ENCODE measurements at places on chromosomes 6 and 20. TPM values are rescaled to one million over a fixed set of nuclear protein-coding genes. Genes with fewer than 3 reads are reported as not detected.

Gene UNC5CL
- total RNA-seq, result 0.74 TPM

Gene TAP2
- 12.4 TPM for total RNA-seq

Gene POPDC3
- total RNA-seq, result 33.7 TPM

Gene LINC00237
- total RNA-seq, result not detected

Gene PPIL6
- total RNA-seq, result 0.65 TPM

Gene TREML2
- total RNA-seq, result not detected

Gene OPN5
- total RNA-seq, result not detected

GRCh38 chr20:34200023-34200422, 41.2 kb upstream of the ASIP start:
- no peak for DNase-seq

DNA sequence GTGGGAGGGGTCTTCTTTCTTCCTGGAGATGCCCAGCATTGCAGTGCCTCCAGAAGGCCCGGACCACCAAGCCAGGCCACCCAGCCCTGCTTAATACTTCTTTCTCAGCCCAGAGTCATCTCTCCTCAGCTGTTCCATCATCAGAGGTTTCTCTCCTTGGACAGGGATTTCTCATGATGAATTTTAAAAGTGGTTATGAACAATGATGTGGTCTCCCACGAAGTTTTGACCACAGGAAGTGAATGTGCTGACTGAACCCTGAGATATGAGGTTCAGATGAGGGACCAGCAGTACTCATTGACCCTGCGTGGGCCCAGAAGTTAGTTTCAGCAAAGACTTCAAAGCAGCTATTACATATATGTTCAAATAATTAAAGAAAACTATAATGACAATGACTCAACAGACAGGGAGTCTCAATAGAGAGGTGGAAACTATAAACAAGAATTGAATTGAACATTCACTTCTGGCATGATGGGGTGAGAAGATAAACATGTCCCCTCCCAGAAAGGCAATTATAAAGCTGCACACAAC, 114.5 kb upstream of the SLC22A16 start:
- peak; percentile 15 for DNase-seq

- DNase-seq, result no peak
Measured at GRCh38 chr20:63405102-63405730, 44.1 kb upstream of the CHRNA4 start.

- peak; percentile 89 for DNase-seq
Measured at GRCh38 chr6:71181565-71181964, 107.0 kb upstream of the OGFRL1 start.

DNA sequence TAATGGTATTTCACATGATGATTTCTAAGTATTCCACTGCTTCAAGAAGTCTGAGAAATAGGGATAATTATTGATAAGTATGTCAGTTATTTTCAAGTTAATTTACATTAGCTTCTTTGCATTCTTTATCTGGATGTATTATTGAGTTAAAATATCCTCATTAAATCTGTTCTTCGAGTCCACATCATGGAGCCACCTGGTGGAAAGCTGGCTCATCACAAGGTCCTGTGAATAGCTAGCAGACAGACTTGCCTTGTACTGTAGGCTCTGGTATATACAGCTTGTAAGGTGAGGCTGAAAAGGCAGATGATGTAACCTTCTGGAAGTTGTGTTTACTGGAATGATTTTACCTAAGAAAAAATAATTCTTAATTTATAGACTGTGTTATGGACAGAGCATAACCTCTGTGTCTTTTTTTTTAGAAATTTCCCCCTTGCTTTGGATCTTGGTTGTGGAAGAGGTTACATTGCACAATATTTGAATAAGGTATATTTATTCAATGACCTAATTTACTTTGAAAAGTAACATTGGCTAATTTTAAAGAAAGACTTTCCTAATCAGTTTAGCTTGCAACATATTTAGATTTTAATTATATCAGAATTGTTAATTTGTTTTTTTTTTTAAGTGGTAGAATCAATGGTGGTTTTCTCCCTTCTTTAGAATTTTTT, 3.5 kb downstream of the NDUFAF5 start:
- DNase-seq, result peak; percentile 64

DNA sequence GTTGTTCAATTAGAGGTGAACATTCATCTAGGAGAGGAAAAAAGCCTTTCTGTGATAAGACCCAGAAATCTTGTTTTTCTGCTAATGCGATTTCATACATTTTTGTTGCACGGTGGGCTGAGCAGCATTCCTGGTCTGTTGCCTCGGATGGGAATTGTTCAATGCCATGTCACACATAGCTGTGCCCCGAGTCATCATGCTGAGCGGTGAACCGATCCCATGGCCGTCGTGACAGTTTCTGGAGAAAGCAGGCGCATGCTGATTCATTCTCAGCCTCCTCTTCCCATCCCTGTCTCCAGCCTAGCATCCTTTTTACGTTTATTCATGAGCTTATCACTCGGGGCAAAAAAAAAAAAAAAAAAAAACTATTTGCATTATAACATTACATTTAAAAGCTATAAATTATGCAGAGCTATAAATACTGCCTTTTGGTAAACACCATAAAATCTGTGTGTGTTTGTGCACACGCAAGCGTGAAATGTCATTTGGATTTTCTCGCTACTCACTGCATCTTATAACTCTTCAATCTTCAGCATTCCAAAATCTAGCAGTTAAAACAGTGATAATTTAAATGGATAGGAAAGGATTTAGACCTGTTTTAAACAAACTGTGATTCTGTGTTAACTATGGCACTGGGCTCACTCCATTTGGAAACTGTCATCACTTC, 58.9 kb upstream of the IFNGR1 start:
- peak; percentile 62 for DNase-seq

- DNase-seq, result no peak
Measured at GRCh38 chr20:1472556-1473245, 6.1 kb upstream of the NSFL1C start.

DNA sequence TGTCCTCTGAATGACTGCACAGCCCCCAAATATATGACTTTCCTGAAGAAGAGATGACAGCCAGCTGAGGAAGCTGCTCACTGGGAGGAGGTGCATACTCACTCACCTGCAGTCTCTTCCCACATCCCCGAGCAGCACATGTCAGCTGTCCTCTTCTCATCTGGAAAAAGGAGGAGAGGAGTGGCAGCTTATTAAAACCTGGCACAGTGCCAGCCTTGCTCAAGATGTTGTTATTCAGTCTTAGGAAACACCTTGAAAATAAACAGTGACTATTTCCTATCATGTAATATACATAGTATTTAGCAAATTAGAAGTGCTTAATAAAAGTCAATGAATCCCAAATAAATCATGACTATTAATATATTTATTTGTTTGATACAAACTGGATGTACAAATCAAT, 232.9 kb downstream of the EPM2A start:
- no peak for DNase-seq

GRCh38 chr20:50726955-50727791, 4.2 kb upstream of the PARD6B start:
- no peak for DNase-seq

- no peak for DNase-seq
Measured at GRCh38 chr20:52841003-52841402, 131.2 kb upstream of the TSHZ2 start.

DNA sequence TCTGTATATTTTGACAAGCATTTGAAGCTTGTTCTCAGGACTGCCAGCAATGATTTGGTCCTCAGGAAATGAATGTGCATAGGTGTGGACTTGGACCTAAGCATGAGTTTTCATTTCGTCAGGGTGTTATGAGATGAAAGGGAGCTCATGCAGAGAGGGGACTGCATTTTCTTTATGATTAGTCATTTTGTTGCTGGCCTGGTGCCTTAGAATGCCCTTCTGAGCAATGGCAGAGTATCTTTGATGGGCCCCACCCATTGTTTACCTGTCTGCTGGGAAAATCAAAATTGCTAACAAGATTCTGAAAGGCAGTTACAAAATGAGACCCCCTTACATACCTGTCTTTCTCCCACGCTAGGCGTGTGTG, 51.5 kb upstream of the MTHFD1L start:
- peak; percentile 59 for DNase-seq

DNA sequence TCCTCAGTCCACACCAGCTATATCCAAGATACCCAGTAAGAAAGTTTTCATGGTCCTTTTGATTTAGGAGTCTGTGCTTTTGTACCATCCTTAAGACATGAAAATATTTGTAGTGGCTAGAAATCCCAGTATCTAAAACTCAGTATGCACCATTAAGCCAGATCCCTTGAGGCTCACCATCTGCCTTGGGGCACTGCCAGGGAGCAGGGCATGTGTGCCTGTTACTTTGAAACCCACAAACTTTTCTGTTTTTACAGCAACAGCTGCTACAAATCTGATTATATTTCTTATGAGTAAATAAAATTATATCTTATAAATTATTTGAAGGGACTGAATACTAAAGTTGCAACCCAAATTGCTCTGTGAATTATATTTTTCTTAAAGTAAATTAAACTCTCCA, 290.5 kb upstream of the MANEA start:
- no peak for DNase-seq

DNA sequence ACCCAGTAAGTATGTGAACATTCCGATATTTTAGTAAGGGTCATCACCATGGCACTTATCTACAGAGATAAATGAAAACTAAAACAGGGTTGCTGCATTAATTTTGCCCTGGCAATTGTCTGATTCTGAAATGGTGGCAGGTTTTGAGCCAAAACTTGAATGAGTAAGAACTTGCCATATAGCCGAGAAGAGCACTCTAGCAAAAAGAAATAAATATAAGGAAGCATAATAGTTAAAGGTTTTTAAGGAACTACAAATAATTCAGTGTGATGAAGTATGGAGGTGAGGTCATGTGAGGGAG, 68.5 kb upstream of the BTN3A2 start:
- no peak for DNase-seq

DNA sequence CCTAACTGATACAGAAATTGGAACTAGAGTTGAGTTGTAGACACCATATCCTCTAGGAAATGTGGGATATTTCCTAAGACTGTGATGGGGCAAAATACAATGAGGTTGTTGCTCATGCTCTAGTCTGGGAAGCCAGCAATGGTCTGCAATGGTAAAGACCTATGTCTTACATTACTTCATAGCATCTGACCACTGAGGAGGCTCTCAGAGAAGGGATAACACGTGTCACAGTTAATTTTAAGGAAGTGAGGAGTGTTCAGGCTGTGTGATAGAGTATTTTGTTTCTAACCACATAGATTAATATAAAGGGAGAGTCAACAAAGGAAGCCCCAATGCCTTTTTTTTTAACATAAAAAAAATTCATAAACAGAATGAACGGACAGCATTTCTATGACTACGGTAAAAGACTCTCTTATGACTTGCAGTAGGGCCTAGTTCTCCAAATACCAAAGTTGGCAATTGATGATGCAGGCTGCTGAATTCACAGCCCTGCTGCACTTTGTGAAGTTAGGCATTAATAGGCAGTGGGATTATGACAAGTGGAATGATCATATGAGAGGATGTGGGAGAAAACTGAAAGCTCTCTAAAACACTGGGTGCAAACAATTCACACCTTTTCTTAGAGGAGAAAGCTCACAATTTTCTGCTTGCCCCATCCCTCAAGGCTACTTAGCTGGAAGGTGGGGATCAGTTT, 13.7 kb downstream of the KCNS1 start:
- DNase-seq, result no peak

DNA sequence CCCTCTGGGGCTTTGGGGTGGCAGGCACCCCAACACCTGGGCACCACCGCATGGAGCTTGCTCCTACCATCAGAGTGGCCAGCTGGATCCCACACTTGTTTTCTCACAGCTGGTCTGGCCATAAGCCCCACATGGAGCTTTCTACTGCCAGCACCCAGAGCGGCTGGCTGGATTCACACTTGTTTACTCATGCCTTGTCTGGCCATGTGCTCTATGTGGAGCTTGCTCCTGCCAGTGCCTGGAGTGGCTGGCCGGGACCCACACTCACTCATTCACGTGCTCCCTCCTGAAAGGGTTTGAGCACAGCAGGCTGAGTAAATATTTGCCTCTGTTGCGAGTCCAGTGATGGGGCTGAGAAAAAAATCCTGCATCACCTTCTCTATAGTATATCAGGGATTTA, 487.0 kb downstream of the CD109 start:
- no peak for DNase-seq

GRCh38 chr6:143298071-143298470, 152.4 kb downstream of the ADAT2 start:
- no peak for DNase-seq
